ENCODE measurements at places on chromosomes 11 and 22.

- DNase-seq: no peak
Measured at GRCh38 chr11:71998649-71999310, at the start of gene IL18BP. Gene IL18BP, plus strand, starts transcription at chr11:71998909. Its CDS starts 1,076 bp downstream, at chr11:71999985.

DNA sequence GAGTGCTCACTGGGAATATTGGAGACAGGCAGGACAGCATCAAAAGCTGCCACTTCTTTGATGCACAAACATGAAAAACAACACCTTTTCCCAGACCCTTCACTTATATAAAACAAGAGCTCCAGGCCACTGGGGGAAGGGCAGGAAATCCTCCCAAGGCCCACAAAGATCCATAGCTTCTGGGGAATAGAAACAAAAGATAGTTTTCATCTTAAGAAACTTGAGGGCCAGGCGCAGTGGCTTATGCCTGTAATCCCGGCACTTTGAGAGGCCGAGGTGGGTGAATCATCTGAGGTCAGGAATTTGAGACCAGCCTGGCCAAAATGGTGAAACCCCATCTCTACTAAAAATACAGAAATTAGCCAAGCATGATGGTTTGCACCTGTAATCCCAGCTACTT is 15.3 kb downstream of the RTL6 start:
- DNase-seq: no peak

- DNase-seq: no peak
Measured at GRCh38 chr22:50148166-50148500, 22.4 kb upstream of the PANX2 start.

- no peak for DNase-seq
Measured at GRCh38 chr22:35313311-35314121, 13.8 kb downstream of the TOM1 start.

GRCh38 chr22:23896523-23897186 is 2.5 kb downstream of the MIF start:
- no peak for DNase-seq

DNA sequence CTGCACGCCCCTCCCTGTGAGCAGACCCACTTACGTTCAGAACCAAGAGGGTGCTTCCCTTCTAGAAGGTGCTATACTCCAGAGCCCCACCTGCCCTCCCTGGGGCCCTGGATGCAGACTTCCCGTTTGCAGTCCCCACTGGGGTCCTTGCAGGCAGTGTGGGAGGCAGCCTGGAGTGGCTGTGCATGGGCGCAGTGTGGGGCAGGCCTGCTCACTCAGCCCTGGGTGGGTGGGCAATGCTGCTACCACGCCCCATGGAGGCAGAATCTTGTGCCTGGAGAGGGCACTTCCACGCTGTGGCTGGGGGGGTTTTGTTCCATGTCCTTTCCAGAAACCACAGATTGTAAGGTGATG is 116.2 kb downstream of the KCNQ1OT1 start:
- DNase-seq: no peak

DNA sequence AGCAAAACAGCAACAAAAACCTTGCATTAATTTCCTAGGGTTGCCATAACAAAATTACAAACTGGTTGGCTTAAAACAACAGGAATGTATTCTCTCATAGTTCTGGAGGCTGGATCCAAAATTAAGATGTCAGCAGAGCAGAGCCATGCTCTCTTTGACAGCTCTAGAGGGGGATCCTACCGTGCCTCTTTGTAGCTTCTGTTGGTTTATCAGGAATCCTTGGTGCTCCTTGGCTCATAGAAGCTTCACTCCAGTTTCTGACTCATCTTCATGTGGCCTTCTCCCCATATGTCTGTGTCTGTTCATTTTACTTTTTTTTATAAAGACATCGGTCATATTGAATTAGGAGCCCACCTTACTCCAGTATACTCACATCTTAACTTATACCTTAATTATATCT is 90.5 kb upstream of the POU2AF2 start:
- no peak for DNase-seq

DNA sequence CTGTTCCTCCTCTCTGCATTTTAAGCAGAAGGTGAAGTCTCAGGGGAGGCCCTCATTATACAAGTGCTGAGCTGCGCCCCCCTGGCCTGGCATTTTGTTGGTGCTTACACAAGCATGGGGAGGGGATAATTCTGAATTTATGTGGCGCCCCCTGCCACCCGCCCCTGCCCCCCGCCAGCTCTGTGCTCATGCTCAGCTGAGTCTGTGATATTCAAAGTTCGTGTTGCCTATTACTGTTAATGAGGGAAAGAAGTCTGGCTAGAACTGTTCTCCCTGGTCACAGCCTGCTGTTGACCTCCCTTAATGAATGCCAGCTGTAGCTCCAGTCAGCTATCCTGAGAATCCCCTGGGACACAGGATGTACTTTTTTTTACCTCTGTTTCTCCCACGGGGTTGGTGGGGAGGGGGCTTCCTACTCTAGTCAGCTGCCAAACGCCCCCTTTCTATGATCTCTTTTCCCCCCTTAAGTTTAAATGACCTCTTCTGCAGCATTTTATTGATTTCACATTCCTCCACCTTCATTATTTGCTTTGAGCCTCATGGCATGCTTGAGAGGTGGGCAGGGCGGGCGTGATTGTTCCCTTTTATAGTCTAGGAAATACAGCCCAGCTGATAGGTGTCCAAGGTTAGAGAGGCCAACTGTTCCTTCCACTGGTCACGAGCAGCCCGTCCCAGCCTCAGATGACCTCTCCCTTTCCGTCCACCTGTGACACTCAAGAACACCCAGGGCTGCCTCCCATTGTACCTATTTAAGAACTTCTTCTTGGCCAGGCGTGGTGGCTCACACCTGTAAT is 12.2 kb downstream of the USP2 start:
- no peak for DNase-seq

- no peak for DNase-seq
Measured at GRCh38 chr11:727281-727701, 20.0 kb upstream of the TALDO1 start.

- DNase-seq: no peak
Measured at GRCh38 chr11:12455938-12456337, 78.6 kb downstream of the PARVA start.
